ENCODE measurements at places on chromosomes 2 and 18. TPM values are rescaled to one million over a fixed set of nuclear protein-coding genes. Genes with fewer than 3 reads are reported as not detected.

The DGUOK gene
- 32.2 TPM for total RNA-seq

The RAB6D gene
- 2.2 TPM for total RNA-seq

The CTAGE1 gene
- not detected for total RNA-seq

The MAP2 gene
- total RNA-seq = 1,009 TPM

The PNPT1 gene
- 34.2 TPM for total RNA-seq

The NCKAP5 gene
- total RNA-seq = 18.8 TPM

The DNAH7 gene
- total RNA-seq = 15.3 TPM

The KYNU gene
- 1.9 TPM for total RNA-seq

The MAPRE3 gene
- 158 TPM for total RNA-seq

The IGFBP5 gene
- 65.8 TPM for total RNA-seq

The SCN3A gene
- 20.2 TPM for total RNA-seq

The GRP gene
- 2.1 TPM for total RNA-seq

The AGXT gene
- total RNA-seq = not detected

The NT5DC4 gene
- not detected for total RNA-seq

The SPP2 gene
- not detected for total RNA-seq

The FAM237A gene
- total RNA-seq = 1.3 TPM

The ATG4B gene
- 112 TPM for total RNA-seq

The MC4R gene
- 0.82 TPM for total RNA-seq

The STEAP3 gene
- total RNA-seq = 6.9 TPM

The STAMBP gene
- 46.1 TPM for total RNA-seq

The ADAM23 gene
- 80.5 TPM for total RNA-seq

The KIAA2012 gene
- total RNA-seq = 1.1 TPM

The BOK gene
- 20.9 TPM for total RNA-seq

The WDCP gene
- 14.5 TPM for total RNA-seq

The CFAP65 gene
- 1.1 TPM for total RNA-seq

The FBXO48 gene
- total RNA-seq = 1.9 TPM

The SERPINB12 gene
- total RNA-seq = not detected

The GLI2 gene
- total RNA-seq = 1.9 TPM

The DOK6 gene
- total RNA-seq = 33.6 TPM

Measured in dorsolateral prefrontal cortex (tissue), 122 donors.